ENCODE measurements at places on chromosomes 12 and 14.
A peak's percentile ranks its signal among the peaks of the same experiment; 100 is the strongest.

GRCh38 chr12:70719672-70720420 is 82.6 kb upstream of the PTPRB start:
- no peak for DNase-seq

- DNase-seq = no peak
These were observed 142.6 kb downstream of the NPAS3 start for GRCh38 chr14:33081259-33081658.

DNA sequence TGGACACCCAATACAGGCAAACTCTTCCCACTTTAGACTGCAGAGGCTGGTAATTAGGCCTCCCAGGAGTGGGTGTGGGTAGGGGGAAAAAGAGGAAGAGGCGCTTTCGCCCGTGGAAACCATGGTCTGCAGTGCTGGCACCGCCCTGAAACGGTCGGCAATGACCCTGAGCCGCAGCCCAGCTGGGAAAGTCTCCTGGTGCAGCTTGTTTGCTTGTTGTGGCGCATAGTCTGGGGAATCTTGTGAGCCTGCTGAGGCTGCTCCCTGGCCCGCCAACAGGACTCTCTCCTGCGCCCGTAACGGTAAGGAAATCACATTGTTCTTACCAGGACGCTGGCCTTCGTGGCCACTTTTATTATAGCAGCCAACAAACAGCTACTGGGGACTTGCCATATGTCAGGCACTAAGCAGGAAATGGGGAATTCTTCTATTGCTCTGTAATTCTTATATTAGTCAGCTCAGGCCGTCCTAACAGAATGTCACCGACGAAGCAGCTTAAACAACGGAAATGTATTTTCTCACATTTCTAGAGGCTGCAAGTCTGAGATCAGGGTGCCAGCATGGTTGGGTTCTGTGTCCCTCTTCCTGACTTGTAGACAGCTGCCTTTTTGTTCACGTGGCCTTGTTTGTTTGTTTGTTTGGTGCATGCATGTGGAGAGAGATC is 52.5 kb upstream of the RIN3 start:
- DNase-seq = no peak

GRCh38 chr12:54593135-54593534 is 4.7 kb upstream of the PPP1R1A start:
- DNase-seq = no peak

DNA sequence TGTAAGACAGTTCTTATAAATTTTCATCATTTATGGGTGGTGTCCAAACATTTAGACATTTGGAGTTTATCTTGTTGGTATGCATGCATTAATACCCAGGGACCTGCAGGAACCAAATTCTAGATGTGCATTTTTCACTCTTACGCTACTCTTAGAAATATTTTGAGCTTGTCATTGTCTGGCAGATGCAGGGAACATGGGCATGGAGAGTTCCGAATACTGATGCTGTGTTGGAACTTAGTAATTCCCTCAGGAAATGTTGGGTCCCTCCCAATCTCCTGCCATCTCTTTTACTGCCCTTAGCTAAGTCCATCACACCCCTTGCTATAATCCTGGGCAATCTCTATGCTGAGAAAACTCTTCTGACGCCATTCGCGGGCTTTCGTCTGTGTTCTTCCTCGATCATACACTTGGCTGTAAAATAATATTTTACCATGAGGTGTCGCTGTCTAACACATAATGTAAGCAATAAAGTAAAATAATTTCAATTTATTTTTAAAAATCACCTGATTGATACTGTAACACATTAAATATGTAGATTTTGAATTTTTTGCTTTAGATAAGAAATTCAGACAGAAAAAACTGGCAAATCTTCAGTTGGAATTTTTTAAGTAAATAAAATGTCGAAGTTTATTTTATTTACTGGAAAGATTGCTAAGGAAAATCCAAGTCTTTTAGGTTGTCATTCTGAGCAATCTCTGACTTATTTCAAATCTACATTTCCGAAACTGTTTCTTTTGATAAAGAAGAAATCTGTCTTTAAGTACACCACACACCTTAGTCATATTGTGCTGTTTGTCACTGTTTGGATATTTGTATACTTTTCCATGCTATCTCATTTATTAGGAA is 304.1 kb upstream of the SSTR1 start:
- DNase-seq = no peak

- DNase-seq = no peak
These were observed 245.1 kb upstream of the EGLN3 start for GRCh38 chr14:34195964-34196363.

GRCh38 chr12:115163710-115164109 is 479.7 kb upstream of the TBX3 start:
- DNase-seq = no peak

DNA sequence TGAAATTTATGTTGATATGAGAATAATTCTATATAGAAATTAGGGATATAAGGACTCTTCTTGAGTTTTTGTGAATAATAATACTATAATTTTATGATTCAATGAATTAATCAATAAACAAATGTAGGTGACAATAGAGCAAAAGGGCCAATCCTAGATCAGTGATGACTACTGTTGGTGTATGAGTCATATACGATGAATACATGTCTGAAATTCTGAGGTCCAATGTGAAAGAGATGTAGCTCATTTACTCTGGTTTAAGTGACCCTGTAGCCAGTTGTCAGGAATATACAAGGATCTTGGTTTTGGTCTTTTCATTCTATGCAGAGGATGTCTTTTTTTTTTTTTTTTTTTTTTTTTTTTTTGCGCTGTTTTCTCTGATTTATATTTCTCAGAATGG is 72.1 kb upstream of the RTL1 start:
- no peak for DNase-seq

GRCh38 chr12:104669089-104669721 is 212.5 kb downstream of the CHST11 start:
- no peak for DNase-seq

DNA sequence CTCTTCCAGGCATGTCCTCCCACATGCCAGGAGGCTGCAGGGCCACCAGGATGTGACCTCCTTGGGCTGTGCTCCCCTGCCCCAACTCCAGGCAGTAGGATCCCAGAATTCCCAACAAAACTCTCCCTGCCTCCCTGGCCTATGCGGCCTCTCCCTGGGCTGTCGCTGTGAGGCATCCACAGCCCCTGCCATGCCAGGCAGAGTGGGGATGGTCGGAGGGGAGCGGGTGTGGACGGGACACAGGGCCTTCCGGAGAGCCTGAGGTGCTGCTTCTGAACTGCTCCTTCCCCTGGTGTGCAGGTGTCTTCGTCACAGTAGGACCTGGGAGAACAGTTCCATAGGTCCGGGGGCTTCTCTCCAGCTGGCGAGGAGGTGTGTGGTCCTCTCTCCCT is 18.3 kb downstream of the GPR132 start:
- no peak for DNase-seq

DNA sequence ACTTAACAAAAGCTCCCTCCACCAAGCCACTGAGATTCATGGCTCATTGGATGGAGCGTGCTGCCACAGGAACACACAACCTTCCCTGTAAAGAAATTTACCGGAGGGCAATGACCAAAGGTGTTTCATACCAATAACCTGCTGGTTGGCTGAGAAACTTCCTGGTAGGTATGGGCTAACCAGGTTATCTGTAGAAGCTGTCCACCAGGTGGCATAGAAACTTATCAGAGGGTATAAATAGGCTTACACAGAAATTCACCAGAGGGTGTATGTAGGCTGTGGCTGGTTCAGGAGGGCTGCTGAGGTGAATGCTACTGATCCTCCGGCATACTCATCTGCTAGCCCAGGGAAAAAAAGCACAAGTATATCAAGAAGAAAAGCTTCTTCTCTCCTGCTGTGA is 27.1 kb upstream of the MTERF2 start:
- no peak for DNase-seq

- DNase-seq = peak; percentile 49
These were observed 1.3 kb downstream of the GPR65 start for GRCh38 chr14:88005978-88006851.

- DNase-seq = no peak
These were observed 183.2 kb downstream of the C12orf50 start for GRCh38 chr12:87846045-87846444.

- no peak for DNase-seq
These were observed 620.1 kb downstream of the NRXN3 start for GRCh38 chr14:78790271-78790670.

DNA sequence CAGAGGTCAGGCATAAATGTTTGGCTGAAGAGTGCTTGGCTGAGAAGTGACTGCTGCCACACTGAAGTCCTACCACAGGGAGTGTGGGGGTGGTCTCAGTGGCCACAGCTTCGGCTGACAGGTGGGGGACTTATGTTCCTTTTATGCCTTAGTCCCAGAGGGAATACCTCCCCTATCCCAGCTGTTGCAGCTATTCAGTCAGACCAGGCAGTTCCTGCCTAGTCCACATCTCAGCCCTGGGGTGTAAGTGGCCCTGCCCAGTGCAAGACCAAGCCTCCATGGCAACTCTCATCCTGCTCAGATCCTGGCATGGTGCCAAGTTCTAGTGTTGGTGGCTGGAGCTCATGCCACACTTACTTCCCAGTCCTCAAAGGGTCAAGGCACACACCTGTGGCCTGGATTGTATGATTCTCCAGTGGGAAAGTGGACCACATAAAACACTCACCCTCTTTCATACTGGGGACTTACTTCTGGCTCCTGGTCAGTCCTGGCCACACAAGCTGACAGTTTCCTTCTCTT is 161.3 kb upstream of the CAND1 start:
- DNase-seq = no peak

DNA sequence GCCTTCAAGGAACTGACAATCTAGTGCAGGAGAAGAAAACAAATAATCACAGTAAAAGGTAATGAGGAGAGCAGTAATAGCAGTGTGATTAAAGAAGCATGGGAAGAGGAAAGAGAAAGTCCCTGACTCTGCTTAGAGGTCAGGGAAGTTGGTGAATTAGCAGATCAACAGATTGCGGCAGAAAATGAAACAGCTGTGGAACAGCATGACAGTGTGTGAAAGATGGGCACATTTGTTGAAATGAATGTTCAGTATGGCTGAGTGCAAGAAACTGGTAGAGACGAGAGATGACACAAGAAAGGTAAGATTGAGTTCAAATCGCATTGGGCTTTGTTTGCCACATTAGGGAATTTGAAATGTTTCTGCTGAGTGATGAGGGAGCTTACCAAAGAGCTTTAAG is 63.7 kb upstream of the RASSF8 start:
- DNase-seq = no peak

DNA sequence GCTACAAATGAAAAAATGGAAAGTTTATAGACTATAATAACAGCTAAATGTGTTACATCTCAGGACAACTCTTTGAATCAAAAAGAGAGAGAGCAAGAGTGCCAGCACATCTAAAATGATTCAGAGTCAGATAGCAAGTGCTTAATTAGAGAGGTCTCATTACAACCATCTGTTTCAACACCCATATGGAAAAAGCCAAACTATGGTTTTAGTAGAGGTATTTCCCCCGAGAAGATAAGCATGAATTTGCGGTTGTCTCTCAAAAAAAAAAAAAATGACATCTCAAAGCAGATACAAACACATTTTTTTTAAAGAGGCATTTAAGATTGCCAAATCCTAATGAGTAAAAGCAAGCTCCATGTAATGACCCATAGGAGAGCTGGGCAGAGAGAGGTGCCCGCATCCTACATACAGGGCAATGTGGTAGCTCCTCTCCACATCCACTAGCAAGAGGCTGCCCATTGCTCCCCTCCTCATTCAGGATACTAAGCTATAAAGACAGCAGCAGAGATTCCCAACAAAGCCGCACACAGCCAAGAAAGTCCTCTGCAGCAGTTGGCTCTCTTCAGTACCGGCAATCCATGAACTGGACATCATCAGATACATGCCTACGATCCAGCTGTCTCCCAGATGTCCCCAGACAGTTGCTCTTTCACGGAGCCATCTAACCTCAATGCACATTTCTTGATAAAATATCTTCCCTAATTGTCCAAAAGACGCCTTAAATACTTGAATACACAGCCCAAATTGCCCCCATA is 100.4 kb downstream of the EFCAB11 start:
- DNase-seq = no peak

DNA sequence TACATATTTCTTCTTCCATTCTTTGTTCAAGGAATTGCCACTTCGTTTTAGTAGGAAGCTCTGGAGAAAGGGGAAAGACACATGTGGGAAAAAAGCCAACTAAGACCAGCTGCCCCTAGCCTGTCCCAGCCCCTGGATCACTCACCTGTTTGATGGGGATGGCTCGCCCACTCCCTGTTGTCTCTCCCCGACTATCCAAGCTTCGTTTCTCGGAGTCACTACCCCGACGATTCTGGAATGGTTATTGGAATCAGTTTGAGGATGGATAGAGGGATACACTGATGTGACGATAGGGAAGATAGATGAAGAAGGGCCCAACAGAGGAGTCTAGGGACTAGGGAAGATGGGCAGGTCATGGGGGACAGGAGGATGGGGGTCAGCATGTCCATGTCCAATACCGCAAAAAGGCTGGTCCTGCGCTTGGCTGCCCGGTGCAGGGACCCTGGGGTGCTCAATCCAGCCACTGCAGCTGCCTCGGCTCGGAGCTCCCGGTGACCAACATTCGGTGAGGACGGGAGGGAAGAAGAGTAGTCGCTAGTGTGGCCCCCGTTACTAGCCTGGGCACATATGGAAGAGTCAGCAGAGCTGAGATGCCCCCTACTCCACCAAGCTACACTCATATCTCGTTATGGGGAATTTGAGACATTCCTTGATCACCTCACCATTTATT is 7.0 kb downstream of the AGAP2 start:
- DNase-seq = no peak

DNA sequence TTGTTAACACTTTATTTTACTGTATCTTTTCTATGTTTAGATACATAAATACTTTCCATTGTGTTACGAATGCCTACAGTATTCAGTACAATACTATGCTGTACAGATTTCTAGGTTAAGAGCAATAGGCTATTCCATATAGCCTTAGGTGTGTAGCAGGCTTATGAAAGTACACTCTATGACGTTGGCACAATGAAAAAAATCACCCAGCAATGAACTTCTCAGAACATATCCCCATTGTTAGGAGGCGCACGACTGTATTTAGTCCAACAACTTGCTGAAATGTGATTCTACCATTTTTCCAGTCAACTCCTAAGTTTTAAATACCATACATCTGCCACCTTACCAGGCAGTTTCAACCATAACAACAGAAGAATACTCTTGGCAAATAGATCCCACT is 1.8 kb downstream of the PARP11 start:
- DNase-seq = no peak

GRCh38 chr12:124636138-124636978 is 68.9 kb upstream of the NCOR2 start:
- peak; percentile 15 for DNase-seq

GRCh38 chr14:21097636-21098075 is 799 bp downstream of the ZNF219 start:
- no peak for DNase-seq

All from stimulated activated CD4-positive, alpha-beta T cell treated with anti-CD3 and anti-CD28 coated beads, TNF-alpha, amount 100 ng/mL, for 4 hours (primary cell).